ENCODE measurements at places on chromosomes 12 and 14.

- DNase-seq = no peak
Observed at GRCh38 chr14:64235652-64236640, 58.2 kb downstream of the ESR2 start.

- no peak for DNase-seq
Observed at GRCh38 chr12:20442322-20442721, 74.0 kb downstream of the PDE3A start.

DNA sequence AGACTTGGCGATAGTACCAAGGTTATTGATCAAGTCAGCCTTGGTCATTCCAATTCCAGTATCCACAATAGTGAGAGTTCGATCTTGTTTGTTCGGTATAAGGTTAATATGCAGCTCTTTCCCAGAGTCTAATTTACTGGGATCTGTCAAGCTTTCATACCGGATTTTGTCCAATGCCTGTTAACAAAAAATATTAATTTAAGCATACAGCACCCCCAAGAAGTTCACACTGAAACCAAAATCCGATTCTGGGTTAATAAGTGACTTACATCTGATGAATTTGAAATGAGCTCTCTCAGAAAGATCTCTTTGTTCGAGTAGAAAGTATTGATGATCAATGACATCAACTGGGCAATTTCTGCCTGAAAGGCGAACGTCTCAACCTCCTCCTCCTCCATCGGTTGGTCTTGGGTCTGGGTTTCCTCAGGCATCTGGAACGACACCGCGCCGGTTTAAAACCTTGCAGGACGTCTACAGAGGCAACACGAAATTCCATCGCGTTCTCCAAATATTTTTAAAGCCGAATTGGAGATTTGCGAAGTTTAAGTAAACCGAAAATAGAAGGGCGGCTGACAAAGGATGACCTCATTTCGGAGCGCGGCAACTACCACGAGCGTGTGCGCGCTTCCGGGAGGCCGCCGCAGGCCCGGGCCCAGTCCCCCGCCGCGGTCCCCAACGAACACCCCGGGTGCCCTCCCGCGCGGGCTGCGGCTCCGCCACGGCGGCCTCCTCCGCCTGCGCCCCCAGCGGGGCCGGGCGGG lies 716 bp downstream of the HSP90AA1 start:
- DNase-seq = no peak

GRCh38 chr14:77314043-77314442 lies 6.6 kb downstream of the POMT2 start:
- DNase-seq = no peak

DNA sequence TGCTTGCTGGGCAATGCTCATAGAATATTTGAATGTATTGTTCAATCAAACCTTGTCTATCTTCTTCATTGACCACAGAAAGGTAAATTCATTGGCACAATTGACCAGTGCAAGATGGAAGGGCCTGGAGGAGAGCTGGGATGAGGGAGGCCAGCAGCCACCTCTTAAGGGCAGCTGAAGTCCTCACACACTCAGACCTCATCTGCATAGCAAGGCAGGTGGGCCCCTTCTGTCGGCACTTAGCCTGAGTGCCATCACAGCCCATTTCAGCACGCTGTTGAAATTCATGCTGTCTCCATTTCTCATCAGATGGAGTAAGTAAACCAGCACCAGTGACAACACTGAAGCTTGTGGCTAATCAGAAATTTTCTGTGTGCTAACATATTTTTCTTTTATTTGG lies 25.4 kb upstream of the HMGA2 start:
- no peak for DNase-seq

DNA sequence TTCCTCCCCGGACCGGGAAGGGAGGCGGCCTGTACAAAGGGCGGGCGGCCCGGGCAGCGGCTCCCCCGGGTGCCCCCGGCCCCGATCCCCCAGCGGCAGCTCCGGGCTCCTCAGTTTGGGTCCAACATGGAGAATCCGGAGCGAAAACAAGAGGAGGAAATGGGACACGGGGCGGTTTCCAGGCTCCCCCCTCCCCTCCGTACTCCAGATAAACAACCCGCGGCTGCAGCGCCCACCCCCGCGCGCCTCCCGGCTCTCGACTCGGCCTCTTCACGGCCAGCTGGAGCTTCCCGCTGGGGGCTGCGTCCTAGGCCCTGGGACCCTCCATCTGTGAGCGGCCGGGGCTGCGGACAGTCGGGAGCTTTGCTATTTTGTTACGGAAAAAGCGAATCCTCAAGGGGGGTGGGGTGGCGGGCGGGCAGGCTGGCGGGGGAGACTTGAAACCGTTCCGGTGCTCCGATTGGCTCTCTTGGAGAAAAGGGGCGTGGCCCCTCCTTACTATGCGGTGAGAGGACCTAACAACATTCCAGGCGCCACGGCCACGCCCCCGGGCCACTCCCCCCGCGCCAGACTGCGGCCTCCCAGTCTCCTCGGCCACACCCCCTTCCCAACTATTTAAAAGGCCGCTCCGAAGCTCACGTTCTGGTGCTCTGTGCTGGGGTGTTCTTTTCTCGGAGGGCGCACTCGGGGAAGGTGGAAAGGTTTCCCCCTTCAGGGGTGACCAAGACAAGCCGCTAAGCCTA lies at the start of gene CTDSP2:
TSS of gene CTDSP2 (minus strand) at position 153 of the 743 bp plus-strand sequence. CDS start 294 bp downstream, outside the sequence.
- DNase-seq = peak; percentile 85

GRCh38 chr12:80716696-80717469 lies at the start of gene MYF5:
Gene MYF5, plus strand, starts transcription at chr12:80716912. Its CDS starts 152 bp downstream, at chr12:80717064.
- DNase-seq = no peak

- DNase-seq = no peak
Observed at GRCh38 chr12:2053691-2054090, 904 bp downstream of the CACNA1C start.

DNA sequence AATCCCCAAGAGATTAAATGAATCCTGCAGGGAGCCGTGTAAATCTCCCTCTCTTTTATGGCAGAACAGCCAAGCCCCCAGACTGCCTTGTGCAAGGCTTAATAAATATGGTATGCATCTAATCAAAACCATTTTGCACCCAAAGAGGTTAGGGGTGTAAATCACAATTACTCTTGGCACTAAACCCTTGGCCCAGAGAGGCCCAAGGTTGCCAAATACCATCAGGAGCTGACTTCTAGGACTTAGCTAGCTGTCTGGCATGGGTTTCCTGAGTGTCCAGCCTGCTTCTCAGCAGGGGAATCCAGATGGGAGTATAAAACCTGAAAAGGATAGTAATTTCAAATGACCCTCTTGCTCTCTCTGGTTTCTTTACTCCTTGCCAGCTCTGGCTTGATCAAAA lies 610.4 kb downstream of the MED13L start:
- DNase-seq = no peak

GRCh38 chr14:24911324-24912109 lies 138.4 kb downstream of the STXBP6 start:
- DNase-seq = no peak

DNA sequence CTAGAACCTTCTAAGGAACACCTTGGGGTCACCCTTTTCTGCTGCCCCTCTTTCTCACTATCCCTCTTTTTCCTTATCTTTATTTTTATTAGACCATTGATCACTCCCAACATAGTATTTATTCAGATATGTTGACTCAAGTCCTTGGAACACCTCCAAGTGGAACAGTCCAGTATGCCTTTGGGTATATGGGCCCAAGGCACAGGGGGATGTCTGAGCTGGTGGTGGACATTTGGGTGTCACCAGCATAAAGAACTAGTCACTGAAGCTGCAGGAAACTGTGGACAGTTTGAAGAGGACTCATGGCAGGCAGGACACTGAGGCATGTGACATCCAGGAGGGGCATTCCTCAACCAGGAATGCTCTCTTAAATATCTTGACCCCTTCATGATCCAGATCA lies 105.6 kb downstream of the VEZT start:
- DNase-seq = no peak
